ENCODE measurements at places on chromosomes 7 and 10.

DNA sequence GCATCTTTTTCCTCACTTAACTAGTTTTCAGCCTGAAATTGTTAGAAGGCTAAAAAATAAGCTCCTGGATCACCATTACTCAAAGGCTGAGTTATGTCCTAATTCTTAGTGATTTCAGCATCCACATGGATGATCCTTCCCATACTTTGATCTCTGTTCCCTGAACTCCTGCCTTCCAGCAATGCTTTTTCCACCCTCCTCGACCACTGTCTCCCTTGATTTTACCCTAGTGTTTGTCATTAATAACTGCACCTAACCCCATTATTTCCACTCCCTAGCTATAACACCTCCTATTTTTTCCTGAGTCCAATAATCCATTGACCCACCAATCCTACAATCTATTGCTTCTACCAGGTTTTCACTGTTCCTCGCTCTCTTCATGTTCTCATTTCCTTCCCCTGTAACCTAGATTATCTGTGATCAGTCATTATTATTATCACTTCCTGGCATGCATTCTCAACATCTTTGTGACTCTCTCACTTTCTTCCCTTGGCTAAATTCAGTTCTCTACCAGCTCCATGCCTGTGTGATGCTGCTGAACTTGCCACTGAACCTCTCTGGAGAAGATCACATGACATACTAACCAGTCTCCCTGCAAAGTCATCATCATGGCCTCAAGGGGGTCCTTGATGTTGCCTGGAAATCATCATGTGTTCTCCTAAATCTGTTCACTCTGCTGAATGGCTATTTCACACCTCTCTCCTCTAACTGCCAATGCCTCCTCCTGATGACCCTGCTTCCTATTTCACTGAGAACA, 6.5 kb upstream of the CALU start:
- DNase-seq: no peak

DNA sequence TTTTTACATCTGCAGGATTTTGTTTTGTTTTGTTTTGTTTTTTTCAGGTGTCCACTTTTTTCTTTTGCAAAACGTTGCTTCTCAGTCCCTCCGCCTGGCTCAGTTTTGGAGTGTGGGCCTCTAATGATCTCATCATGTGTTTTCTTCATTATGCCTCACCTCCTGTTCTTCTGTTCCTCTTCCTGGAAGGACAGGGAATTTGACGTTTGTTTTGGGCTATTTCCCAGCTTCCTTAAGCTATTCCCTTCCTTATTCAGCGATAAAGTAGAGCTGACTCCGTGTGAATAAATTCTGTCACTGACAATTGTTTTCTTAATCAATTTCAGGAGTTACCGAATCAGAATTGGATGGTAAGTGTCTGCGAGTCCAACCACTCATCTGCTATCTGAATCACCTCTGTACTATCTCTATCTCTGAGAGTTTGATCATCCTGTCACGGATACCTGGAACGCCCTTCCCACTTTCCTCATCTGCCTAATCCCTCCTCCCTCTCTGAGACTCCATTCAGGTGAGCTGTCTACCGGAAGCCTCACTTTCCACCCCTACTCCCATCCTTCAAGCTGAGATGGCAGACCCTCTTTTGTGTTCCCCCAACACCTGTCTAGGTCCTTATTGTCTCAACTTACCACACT, 218.4 kb downstream of the GATA3 start:
- DNase-seq: no peak

DNA sequence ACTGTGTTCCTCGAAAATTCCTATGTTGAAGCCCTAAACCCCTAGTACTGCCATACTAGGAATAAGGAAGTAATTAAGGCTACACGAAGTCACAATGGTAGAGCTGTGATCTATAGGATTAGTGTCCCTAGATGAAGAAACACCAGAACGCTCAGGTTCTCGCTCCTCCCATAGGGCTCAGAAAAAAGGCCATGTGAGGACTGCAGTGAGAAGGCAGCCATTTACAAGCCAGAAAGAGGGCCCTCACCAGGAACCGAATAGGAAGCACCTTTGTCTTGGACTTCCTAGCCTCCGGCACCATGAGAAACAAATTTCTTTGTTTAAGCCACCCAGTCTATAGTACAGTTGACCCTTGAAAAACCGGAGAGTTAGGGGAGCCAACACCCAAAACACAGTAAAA, 46.2 kb downstream of the CACUL1 start:
- no peak for DNase-seq

- peak; percentile 32 for DNase-seq
Observed at GRCh38 chr7:26293569-26294308, 2.1 kb downstream of the SNX10 start.

DNA sequence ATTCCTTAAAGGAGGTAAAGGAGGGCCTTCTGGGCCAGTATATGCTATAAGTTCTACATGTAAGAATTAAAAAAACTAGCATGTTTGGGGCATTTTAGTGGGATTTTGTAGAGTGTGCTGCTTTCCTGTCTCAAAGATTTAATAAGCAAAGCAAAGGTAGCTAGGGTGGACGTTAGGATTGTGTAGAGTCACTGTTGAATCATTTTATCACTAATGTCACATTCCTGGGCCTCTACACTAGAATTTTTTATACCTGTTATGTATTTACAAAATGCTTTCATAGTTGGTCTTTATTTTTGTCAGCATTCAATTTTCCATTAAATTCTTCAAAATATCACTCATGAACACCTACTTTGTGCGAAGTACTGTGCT, 139.4 kb upstream of the PHYHIPL start:
- DNase-seq: no peak

- DNase-seq: no peak
Observed at GRCh38 chr10:34172936-34173533, 642.1 kb downstream of the PARD3 start.

GRCh38 chr10:71664585-71664984, 55.0 kb downstream of the C10orf105 start:
- no peak for DNase-seq

DNA sequence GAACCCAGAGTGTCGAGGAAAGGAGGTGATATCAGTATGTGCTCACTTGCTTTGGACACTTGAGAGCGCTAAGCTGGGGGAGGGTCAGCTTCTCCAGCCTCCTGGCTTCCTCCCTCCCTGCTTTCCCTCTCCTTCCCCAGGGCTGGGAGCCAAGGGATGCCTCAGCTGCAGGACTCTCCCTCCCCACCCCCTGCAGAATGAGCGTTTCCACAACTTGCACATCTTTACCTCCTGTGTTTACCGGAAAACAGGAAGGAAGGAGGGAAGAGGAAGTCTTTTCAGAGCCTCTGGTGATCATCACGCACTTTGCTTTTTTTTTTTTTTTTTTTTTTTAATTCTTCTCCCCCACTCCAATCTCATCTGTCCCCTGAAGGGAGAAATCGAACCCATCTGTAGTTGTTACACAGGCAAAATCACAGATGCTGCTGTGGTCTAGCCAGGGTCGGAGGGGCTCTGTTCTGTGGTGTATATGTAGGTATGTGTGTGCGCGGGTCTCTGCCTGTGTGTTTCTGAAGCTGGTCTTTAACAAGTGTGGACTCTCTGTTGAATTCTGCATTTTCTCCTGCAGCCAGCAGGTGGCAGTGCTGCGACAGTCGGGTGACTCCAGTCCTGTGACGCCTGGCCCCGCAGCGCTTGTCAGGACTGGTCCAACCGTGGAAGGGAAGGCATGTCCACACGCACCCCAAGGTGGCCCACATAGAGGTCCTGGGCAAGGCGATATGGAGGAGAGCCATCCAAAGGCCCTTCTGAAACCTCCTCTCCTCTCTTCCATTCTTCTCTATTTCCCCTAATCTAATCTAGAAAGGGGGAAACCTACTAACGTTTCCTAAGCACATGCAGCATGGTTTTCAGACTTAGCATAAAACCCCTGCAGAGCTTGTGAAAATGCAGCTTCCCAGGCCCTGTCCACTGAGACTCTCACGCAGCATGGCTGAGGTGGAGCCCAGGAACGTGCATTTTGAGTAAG, 257.6 kb downstream of the PLXNA4 start:
- DNase-seq: peak; percentile 60

- DNase-seq: no peak
Observed at GRCh38 chr10:68812420-68812819, 14.9 kb upstream of the STOX1 start.

DNA sequence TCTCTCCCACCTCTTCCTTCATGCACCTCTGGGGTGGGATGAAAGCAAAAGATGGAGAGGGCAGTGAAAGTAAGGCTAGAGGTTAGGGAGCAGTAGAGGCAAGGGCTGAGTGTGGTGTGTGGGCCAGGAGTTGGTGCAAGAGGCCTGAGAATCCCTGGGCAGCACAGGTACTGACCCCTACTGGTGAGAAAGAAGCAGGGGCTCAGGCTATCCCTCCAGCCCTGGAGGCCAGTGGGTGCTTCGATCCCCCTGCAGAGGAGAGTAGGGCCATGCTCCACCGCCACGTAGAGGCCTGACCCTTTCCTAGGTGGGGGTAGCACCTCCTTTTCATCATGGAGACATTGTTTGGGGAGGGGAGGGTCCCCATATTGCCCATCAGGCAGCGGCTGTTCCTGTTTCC, 9.8 kb downstream of the CDHR1 start:
- DNase-seq: no peak

DNA sequence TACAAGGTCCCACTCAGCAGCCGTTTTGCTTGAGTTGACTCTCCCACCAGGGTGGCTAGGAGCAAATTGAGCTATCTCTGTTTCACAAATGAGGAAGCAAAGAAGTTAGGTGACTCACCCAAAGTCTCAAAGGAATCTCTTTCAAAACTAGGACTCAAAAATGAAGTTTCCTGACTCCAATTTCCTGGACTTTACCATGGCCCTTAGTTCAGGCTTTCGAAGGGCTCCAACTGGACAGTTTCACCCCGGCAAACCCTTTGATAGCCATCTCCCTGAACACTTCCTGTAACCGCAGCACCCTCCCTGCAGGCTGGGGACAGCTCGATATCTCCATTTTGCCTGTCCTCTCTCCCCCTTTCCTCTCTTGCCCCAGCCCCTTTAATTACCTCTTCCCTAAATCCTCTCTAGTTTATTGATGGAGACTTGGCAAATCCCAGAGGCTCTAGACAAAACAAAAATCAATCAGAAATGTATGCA, 4.7 kb upstream of the AFAP1L2 start:
- DNase-seq: no peak

DNA sequence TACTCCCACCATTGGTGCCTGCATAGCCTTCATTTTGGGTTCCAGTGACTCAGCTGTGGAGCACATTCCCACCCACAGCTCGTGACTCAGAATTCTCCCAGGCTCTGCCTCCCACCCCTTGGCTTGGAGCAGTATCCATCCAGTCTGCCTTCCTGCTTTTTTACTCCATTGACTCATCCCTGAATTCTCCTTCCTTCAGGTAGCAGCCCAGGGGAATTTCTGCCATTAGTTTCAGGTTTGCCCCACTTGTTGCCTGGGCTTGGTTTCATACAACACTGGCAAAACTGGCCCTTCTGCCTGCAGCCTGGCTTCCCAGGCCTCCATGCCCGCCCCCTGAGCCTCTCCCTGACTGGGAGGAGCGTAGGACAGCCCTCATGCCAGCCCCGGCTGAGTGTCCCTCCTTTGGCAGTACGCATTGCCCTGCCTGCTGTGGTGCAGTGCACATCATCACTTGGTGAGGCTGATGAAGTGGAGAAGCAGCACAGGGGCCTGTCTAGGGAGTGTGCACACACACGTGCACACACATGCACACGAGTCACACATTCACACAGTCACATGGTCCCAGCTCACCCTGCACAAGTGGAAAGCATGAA, 55.0 kb downstream of the SNX10 start:
- no peak for DNase-seq

- DNase-seq: peak; percentile 45
Observed at GRCh38 chr10:110357252-110357780, 52.6 kb upstream of the SMNDC1 start.

- no peak for DNase-seq
Observed at GRCh38 chr7:131400681-131401176, 73.1 kb downstream of the MKLN1 start.

GRCh38 chr7:53675835-53676234, 640.4 kb downstream of the POM121L12 start:
- DNase-seq: no peak

- DNase-seq: no peak
Observed at GRCh38 chr7:43130347-43130746, 17.9 kb downstream of the HECW1 start.

Measured in activated effector memory CD4-positive, alpha-beta T cell treated with Interleukin-2 at 50 U/mL for 16 hours (primary cell).